Uterus (tissue), 4 donors: ENCODE measurements at places on chromosomes 2 and 18. TPM values are rescaled to one million over a fixed set of nuclear protein-coding genes. Genes with fewer than 3 reads are reported as not detected.

The BUB1 gene
- total RNA-seq: 1.2 TPM

DNA sequence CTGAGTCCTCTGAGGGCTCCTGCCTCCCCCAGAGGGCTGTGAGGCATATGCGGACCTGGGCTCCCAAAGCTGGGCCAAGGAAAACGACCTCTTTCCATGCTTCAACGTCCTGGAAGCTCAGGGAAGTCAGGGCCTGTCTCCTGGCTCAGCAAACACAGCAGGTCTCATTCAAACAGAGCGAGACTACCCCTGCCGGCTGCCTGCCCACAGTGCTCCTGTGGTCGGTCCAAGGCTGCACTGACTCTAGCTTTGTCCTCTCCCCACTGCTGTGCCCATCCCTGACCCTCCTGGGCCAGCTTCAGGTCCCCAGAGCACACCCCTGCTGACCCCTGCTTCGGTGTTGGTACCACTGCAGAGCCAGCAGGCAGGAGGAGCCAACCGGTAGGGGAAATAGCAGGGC, 79.6 kb downstream of the PDCL3 start:
- no peak overlapping the region for H3K4me3 ChIP-seq
- no peak for DNase-seq
- no peaks in the 10 kb centered on the region for H3K36me3 ChIP-seq
- H3K4me1 ChIP-seq: no peaks in the 10 kb centered on the region

GRCh38 chr18:70672581-70672980, 383.7 kb downstream of the SOCS6 start:
- DNase-seq: no peak
- no peak overlapping the region for H3K27ac ChIP-seq
- H3K4me1 ChIP-seq: no peaks in the 10 kb centered on the region
- no peaks in the 10 kb centered on the region for H3K27me3 ChIP-seq

GRCh38 chr2:178295906-178296305, 101.6 kb downstream of the OSBPL6 start:
- no peaks in the 10 kb centered on the region for H3K27me3 ChIP-seq
- H3K4me1 ChIP-seq: no peaks in the 10 kb centered on the region
- no peak overlapping the region for H3K4me3 ChIP-seq

- no peaks in the 10 kb centered on the region for H3K36me3 ChIP-seq
- no peak overlapping the region for H3K27ac ChIP-seq
- no peaks in the 10 kb centered on the region for H3K4me1 ChIP-seq
- no peaks in the 10 kb centered on the region for H3K27me3 ChIP-seq
These were observed 57.3 kb upstream of the TANK start for GRCh38 chr2:161102770-161103450.

GRCh38 chr18:857986-858385, 45.9 kb upstream of the YES1 start:
- no peak overlapping the region for H3K27ac ChIP-seq
- H3K36me3 ChIP-seq: no peaks in the 10 kb centered on the region
- no peak overlapping the region for H3K4me3 ChIP-seq
- no peak for DNase-seq
- H3K27me3 ChIP-seq: no peaks in the 10 kb centered on the region

- no peak for DNase-seq
- H3K27me3 ChIP-seq: peaks cover 4% of the 10 kb centered on the region
- no peaks in the 10 kb centered on the region for H3K36me3 ChIP-seq
- H3K4me1 ChIP-seq: no peaks in the 10 kb centered on the region
- H3K27ac ChIP-seq: no peak overlapping the region
These were observed 2.5 kb downstream of the GALNT3 start for GRCh38 chr2:165791421-165792103.
